ENCODE measurements at places on chromosomes 3 and 15.

DNA sequence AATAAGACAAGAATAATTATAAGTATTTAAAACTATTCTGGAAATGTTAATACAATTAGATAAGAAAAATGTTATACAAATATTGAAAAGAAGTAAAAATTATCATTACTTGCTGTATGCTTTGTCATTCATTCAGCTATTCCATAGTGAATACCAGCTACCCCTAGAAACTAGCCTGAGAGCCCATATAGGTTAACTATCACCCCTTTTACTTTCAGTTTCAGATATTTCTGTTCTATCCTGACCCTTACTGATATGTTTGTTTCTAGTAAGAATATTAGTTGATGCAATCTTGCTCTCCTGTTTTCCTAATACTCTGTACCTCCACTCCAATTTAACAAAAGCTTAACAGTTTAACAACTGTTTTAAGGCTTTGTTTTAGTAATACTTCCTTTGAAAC lies 31.6 kb downstream of the FAM227B start:
- DNase-seq = no peak

- DNase-seq = no peak
Measured at GRCh38 chr15:60079210-60079609, 75.1 kb downstream of the FOXB1 start.

DNA sequence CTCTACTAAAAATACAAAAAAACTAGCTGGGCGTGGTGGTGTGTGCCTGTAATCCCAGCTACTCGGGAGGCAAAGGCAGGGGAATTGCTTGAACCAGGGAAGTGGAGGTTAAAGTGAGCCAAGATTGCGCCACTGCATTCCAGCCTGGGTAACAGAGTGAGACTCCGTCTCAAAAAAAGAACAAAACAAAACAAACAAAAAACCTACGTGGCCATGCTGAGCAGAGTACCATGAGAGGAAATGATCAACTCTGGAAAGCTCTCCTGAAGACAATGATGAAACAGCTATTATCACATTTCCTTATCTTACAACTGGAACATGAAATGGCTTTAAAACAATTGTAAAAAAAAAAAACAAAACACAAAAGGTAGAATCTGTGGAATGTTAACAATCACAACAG lies 75.2 kb downstream of the CHSY1 start:
- DNase-seq = no peak

DNA sequence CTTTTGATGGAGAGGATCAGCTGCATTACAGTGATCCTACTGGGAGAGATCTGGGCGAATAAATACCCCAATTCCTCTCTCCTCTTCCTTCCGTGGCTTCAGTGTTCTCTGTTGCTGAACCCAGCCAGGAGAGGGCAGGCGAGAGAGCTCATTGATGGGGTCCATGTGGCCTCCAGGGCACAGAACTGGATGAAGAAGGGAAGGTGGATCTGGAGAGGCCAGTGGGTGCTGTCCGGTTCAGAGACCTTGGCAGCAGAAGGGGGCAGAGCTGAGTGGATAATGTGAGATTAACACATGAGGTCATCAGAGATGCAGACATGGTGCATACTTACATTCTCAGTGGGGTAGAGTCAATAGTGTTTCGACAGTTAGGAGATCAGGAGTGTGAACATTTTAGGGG lies 193.6 kb downstream of the CLSTN2 start:
- DNase-seq = no peak

- DNase-seq = no peak
Measured at GRCh38 chr15:94844538-94845389, 613.4 kb downstream of the MCTP2 start.

GRCh38 chr3:128071771-128072453 lies 19.7 kb downstream of the SEC61A1 start:
- no peak for DNase-seq

GRCh38 chr3:193693774-193694173 lies 100.8 kb downstream of the OPA1 start:
- no peak for DNase-seq

DNA sequence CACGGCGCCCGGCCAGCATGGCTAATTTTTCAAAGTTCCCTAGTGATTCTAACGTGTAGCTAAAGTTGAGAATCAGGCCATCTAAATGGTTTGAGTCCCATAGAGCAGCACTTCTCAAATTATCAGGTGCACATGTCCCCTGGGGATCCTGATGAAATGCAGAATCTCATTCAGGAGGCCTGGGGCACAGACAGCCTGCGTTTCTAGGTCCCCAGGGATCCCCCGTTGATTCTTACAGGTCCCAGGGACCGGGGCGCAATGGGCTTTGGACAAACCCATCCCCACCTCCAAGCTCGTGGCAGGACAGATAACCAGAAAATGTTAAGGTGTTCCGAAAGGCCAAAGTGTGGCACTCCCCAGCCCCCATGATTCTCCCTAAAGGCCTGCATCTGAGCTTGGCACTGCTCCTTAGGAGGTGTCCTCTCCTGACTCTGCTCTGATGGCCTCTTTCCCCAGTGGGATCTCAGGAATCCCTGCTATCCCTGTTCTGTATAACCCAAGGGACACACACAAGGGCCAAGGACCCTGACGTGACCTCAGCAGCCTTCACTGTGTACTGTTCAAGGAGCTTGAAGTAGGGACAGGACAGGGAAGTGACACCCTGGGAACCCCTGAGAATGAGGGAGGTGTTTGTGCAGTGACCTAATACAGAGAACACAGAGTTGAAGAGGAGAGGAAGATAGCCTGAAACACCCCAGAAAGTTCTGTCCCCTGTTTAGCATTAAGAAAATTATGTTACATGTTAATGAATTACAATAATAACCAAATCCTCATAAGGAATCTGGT lies 8.0 kb downstream of the LRRK1 start:
- no peak for DNase-seq

DNA sequence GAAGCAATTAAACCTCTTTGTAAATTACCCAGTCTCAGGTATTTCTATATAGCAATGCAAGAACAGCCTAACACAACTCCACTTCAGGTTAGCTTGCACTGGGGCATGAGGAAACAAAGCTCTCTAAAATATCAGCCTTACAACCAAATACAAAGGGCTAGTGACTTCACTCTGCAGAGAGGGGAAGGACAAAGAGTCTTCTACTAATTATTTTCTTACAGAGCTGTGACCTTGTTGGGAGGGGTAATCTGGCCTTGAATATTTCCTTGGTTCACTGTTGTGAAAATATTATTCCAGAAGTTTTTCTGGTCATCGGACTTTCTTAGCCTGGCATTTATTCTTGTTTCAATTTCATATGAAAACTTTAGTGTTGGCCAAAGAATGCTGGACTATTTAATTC lies 334.4 kb upstream of the CTNNB1 start:
- DNase-seq = no peak

DNA sequence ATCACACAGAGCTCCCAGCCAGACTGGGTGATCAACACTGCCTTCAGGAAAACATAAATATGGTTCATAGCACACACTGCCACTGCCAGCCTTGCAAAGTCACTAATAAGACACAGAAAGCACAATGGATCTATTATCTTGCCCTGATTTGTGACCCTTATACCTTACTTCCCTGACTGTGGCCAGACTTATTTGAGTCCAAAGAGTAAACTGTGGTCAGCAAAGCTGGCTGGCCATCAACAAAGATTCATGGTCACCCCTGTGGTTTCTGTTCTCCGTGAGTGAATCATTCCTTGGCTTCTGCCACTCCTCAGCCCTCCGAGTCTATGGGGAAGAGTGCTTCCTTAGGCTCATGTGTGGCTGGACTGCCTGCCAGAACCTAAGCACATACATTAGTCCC lies 437.7 kb downstream of the RAP2B start:
- no peak for DNase-seq

DNA sequence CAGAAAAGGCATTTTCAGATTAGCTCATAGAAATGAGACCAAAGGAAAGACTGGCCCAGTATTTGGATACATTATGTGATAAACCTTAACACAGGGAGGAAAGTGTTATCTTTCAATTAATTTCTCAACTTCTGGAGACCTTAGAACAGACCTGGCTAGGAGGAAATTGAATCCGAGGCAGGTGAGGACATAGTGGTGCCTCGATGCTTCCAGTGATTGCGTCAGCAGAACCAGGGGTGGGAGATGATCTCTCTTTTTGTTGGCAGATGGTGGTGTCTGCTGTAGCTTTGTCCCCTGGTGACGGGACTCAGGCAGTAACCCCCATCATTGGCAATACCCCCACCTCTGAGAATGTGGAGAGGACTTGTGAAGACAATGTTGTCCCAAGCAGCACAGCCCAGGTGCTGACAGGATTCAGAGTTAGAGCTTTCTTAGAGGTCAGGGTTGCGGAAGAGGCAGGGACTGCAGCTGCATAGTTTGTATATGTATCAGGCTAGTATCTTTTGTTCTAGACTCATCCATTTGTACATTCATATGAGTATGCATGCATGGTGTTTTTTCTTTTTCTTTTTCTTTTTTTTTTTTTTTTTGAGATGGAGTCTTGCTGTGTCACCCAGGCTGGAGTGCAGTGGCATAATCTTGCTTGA lies 27.9 kb upstream of the MUC20 start:
- DNase-seq = no peak

DNA sequence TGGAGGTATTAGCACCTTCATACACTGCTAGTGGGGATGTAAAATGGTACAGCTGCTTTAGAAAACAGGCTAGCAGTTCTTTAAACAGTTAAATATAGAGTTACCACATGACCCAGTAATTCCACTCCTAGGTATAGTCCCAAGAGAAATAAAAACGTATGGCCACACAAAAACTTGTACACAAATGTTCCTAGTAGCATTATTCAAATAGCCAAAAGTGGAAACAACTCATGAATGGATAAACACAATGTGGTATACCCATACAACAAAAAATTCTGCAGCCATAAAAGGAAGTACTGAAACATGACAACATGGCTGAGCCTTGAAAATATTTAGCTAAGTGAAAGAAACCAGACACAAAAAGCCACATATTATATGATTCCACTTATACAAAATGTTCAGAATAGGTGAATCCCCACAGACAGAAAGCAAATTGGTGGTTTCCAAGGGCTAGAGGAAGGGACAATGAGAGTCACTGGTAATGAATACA lies 40.8 kb upstream of the KLF13 start:
- no peak for DNase-seq

DNA sequence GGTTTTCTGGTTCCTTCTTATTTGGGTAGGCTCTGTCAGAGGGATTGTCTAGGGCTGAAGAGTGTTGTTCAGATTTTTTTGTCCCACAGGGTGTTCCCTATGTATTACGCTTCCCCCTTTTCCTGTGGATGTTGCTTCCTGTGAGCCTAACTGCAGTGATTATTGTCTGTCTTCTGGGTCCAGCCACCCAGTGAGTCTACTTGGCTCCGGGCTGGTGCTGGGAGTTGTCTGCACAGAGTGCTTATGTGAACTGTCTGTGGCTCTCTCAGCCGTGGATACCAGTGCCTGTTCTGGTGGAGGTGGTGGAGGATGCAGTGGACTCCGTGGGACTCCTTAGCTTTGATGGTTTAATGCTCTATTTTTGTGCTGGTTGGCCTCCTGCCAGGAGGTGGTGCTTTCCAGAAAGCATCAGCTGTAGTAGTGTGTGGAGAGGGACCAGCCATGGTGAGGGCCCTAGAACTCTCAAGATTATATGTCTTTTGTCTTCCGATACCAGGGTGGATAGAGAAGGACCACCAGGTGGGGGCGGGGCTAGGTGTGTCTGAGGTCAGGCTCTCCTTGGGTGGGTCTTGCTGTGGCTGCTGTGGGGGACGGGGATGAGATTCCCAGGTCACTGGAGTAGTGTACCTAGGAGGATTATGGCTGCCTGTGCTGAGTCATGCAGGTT lies 53.8 kb downstream of the CCDC66 start:
- DNase-seq = no peak

- no peak for DNase-seq
Measured at GRCh38 chr15:23415321-23415865, 31.6 kb downstream of the GOLGA6L2 start.
